ENCODE measurements at places on chromosomes 7 and 10. TPM values are rescaled to one million over a fixed set of nuclear protein-coding genes. Genes with fewer than 3 reads are reported as not detected.

The FAM171A1 gene
- 2.6 TPM for total RNA-seq

The GPR158 gene
- not detected for total RNA-seq

DNA sequence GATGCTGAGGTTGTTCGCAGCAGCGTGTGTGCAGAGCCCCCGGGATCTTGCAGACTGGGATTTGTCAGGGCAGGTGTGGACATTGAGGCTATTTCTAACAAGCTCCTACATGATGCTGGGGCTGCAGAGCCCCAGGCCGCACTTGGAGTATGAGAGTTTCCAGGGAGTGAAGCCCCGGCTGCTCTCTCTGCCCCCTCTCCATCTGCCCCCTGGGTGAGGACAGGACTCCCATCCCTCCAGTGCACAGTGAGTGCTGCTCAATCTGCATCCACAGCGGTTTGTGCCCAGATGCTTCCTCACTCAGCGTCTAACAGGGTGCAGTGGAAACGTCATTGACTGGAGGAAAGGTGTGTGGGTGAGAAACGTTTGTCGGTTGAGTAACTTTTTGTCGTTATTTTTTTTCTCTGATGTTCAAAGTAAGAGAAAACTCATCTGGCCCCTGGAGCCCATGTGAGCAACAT lies 25.3 kb downstream of the IL2RA start:
- no peak for DNase-seq

GRCh38 chr10:131641898-131642297 lies 258.9 kb upstream of the PPP2R2D start:
- DNase-seq = no peak

DNA sequence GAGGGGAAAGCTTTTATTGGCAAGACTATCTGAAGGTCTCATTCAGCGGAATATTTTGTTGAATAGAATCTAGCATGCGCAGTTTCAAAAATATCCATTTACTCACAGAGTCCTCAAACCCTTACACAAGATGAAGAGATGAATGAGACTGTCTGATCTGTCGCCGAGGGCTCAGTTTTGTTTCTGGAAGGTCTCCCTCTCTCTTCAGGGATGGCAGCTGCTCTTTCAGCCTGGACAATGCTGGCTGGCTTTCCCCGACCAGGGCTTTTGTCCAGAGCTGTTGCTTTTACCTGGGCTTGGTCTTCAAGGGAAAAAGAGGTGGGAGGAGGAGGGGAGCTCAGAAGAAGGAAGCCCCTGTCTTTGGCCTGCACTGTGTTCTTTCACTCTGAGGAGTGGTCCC lies 81.9 kb upstream of the BTBD16 start:
- no peak for DNase-seq

Measured in bronchial epithelial cell (primary cell).